Mesothelial cell of epicardium (in vitro differentiated cells): ENCODE measurements at places on chromosomes 12 and 14. TPM values are rescaled to one million over a fixed set of nuclear protein-coding genes. Genes with fewer than 3 reads are reported as not detected.

- peaks cover 62% of the 10 kb centered on the region for H3K36me3 ChIP-seq
- H3K27me3 ChIP-seq, result no peaks in the 10 kb centered on the region
- no peak for DNase-seq
- no peak overlapping the region for H3K27ac ChIP-seq
- H3K4me3 ChIP-seq, result no peak overlapping the region
Observed at GRCh38 chr12:12474471-12474928, 88.2 kb downstream of the DUSP16 start.

The CCNB1IP1 gene
- total RNA-seq, result 104 to 112 TPM (median 109 TPM) in 3 replicates

DNA sequence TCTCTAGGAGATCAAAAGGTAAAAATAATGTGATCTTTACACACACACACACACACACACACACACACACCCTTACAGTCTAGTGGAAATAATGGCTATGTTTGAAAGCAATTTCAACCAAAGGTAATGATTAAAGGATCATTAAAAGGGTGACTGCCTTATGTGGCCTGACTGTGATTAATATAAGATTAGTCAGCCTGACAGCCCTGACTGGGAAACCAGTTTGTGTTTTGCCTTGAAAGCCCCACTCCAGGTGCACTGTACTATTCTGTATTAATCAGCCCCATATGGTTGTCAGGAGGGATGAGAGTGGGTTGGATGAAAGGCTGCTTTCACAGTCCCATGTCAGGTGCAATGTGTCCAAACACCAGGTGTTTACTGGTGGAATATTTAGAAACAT is 10.5 kb downstream of the RASSF9 start:
- peaks cover 4% of the 10 kb centered on the region for H3K36me3 ChIP-seq
- no peak overlapping the region for H3K4me3 ChIP-seq
- no peak overlapping the region for H3K27ac ChIP-seq
- no peak for DNase-seq

DNA sequence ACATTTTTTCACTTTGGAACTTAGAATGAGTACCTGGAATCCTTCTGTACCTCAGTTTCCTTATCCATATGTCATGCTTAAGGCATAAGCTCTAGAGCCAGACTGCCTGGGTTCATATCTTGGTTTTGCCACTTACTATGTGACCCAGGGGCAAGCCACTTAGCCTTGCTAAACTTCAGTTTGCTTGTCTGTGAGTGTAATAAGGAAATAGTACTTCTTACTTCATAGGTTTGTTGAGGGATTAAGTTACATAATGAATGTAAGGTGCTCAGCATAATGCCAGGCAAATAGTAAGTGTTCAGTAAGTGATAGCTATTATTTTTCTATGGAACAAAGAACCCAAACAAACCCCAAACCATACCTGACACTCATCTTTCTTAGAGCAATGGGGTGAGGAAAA is 225.1 kb downstream of the BCAT1 start:
- H3K27ac ChIP-seq, result no peak overlapping the region
- DNase-seq, result no peak
- H3K36me3 ChIP-seq, result peaks cover 2% of the 10 kb centered on the region
- H3K4me1 ChIP-seq, result peaks cover 5% of the 10 kb centered on the region
- no peak overlapping the region for H3K4me3 ChIP-seq
- no peaks in the 10 kb centered on the region for H3K27me3 ChIP-seq

- peak overlapping the region; percentile 55 for H3K27ac ChIP-seq
- no peaks in the 10 kb centered on the region for H3K27me3 ChIP-seq
- no peak overlapping the region for H3K4me3 ChIP-seq
- peaks cover 52% of the 10 kb centered on the region for H3K4me1 ChIP-seq
Observed at GRCh38 chr14:102696332-102696731, 80.9 kb upstream of the TRAF3 start.
